ENCODE measurements at places on chromosomes 3 and 15. TPM values are rescaled to one million over a fixed set of nuclear protein-coding genes. Genes with fewer than 3 reads are reported as not detected.

Gene SLC22A13
- 0.21 TPM for total RNA-seq

Gene KNL1
- total RNA-seq: 26.2 TPM

Gene DLEC1
- 0.46 TPM for total RNA-seq

Gene ATP8B4
- total RNA-seq: 5.1 TPM

Gene SERPINI2
- not detected for total RNA-seq

Gene ISLR2
- total RNA-seq: not detected

Gene NME9
- total RNA-seq: 0.65 TPM

Gene VWA5B2
- total RNA-seq: not detected

Gene THPO
- total RNA-seq: not detected

DNA sequence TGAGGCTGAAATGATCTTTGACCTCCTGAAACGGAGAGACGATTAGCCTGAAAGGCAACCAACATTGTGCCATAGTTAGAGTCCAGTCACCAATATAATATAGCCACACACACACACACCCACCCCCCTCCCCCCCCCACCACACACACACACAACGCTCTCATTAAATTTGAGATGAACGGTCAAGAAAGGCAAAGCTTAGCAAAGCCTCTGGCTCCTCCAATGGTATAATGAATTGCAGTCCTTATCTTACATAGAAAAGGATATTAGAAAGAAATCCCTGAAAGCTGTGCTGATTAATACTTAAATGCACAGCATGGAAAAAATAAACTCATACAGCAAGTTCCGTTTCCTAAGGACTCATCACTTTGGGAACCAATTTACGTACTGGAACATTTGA, 876 bp upstream of the ZNF385D start:
- DNase-seq: no peak

GRCh38 chr15:72358650-72359171, 17.1 kb downstream of the HEXA start:
- DNase-seq: peak; percentile 7

DNA sequence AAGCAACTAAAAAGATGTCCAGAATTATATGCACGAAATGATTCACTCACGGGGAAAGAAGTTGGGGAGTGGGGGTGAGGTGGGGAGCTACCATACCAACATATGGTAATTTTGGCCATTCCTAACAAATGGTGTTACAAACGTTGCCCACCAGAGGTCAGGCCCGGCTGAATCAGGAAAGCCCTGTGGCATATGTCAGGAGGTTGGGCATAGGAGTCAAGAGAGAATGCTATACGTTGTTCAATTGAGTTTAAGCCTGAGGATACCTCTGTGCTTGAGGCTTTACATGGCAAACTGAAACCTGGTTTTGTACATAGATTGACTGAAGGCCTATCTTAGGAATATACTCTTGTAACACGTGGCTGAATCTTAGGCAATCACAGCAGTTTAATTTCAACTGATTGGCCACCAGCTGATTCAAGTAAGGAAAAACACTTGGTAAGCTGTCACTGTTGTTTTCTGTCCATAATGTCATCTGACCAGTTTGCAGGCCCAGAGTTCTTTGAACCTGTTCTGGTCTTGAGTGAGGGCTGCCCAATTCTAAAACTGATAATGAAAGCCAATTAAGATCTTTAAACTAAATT, 23.4 kb upstream of the SLC2A2 start:
- peak; percentile 70 for DNase-seq

- DNase-seq: no peak
Measured at GRCh38 chr3:14921811-14922705, 25.3 kb upstream of the NR2C2 start.

DNA sequence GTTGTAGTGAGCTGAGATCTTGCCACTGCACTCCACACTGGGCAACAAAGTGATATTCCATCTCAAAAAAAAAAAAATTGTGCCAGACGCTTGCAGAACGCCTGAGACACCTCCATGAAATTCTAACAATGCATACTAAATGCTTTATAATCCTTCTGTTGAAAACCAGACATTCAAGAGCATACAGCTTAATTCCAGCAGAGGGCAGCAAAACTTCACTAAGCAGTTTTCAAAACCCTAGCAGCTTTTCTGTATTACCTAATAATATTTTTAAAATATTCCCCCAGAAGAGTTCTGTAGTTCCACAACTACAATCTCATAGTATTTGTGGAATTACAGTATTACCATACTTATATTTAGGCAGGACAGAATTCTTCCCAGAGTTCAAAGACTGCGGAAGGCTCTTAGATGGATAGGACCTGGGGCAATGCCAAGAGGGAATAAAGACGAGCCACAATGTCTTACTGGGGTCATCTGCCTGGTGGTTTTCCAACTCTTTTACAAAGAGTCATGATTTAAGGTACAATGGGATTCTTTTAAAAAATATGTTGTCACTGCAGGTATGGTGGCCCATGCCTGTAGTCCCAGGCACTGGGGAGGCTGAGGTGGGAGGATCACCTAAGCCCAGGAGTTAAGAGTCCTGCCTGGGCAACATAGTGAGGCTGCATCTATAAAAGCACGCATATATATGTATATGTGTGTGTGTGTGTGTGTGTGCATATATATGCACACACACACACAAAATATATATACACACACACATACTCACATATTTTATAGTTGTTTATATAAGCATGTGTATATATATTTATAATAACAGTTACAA, 19.6 kb upstream of the TASOR start:
- peak; percentile 60 for DNase-seq

DNA sequence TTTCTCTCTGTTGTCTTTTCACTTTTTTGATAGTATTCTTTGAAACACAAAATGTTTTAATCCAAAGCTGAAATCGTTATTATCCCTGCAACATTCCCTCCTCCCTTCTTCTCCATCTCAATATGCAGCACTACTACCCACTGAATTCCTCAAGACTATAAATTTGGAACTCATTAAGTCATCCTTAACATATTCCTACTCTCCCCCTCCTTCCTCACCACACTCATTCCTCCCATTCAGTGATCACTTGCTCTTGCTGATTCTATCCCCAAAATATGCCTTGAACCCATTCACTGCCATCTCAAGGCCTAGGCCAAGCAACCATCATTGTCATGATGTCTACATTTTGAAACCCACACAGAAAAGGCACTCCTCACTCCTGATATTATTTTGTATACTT, 2.4 kb upstream of the PIK3R4 start:
- DNase-seq: no peak

DNA sequence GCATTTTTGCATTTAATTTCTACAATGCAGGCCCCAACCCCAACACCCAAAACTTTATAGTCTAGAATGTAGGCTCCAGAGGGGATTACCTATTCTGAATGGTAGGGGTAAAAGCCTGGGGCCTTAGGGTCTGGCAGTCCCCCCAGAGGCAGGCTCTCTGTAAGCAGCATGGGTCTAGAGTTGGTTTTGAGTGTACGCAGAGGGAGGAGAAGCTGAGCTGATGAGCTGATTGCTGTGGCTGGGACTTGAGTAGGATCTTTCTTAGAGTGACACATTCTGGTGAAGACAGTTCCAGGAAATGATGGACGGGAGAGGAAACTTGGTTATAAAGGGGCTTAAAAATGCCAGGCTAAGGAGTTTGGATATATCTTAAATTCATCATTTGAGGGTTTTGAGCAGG, 2.1 kb downstream of the LPP start:
- DNase-seq: peak; percentile 48

GRCh38 chr3:45567730-45568172, 26.8 kb upstream of the LIMD1 start:
- peak; percentile 73 for DNase-seq

- DNase-seq: peak; percentile 67
Measured at GRCh38 chr15:52112203-52112750, 298 bp downstream of the BCL2L10 start.

DNA sequence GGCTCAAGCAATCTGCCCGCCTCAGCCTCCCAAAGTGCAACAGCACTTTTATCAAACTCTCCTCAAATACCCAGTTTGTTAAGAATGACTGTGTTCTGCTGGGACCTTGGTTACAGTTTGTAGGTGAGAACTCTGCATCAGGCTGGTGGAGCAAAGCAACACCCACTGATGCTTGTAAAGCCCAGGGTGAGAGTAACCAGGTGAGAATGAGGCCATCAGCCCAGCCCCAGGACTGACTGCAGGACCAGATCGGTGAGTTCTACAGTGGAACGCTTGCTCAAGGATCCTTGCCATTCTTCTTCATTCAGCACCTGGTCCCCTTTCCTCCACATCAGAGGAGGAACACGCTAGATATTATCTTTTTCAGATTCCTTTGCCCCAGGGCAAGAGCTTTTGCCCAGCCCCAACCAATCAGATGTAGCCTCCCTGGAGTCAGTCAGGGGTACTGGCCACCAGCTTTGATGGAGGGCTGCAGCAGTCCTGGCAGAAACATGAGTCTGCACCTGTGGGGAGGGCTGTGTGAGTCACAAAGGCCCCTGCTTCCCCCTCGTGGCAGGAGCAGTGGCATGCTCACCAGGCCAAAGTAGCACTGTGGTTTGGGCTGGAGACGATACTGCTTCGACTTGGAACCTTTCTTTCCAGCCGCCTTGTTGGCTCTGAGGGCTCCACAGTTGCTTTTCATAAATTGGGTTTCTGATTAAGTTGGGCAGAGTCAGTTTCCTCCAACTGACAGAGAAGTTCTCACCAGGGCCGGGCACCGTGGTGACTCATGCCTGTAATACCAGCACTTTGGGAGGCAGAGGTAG, 3.5 kb upstream of the SHISA5 start:
- DNase-seq: peak; percentile 83

GRCh38 chr3:147416931-147417330, 7.8 kb downstream of the ZIC1 start:
- no peak for DNase-seq

GRCh38 chr3:156643729-156644389, 30.5 kb upstream of the TIPARP start:
- peak; percentile 63 for DNase-seq

DNA sequence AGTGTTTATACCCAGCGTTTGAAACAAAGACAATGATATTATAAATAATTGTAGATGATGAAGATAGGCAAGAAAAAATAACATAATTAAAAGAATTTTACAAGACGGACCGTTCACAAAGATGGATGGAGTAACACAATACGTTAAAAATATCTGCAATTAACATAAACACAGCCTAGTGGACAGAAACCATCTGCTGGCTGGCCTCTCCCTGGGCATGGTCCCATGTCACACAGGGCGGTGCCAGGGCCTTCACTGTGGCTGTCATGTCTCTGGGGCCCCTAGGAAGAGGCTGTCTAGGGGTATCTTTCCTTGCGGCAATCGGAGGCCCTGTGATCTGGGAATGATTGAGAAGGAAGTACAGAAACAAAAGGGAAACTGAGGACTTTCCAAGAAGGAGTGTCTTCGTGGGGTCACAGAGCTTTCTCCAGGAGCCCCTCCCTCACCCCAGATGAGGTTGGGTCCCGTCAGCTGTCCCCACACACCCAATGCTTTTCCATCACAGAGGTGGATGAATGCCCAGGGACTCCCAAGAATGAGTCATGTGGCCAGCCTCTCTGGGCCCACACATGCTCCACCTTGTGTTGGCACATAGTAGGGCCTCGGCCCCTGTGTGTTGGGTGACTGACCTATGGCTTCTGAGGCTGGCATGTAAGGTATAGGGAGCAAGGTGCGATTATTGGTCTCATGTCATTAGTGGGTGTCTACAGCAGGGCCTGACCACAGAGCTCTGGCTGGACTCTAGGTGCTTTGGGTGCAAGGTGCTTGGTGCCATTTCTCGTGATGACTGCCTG, 87.1 kb downstream of the DNAJB8 start:
- DNase-seq: no peak

All from activated CD4-positive, alpha-beta T cell treated with anti-CD3 and anti-CD28 coated beads for 36 hours (primary cell).